ENCODE measurements at places on chromosomes 4 and X.
A peak's percentile ranks its signal among the peaks of the same experiment; 100 is the strongest.

DNA sequence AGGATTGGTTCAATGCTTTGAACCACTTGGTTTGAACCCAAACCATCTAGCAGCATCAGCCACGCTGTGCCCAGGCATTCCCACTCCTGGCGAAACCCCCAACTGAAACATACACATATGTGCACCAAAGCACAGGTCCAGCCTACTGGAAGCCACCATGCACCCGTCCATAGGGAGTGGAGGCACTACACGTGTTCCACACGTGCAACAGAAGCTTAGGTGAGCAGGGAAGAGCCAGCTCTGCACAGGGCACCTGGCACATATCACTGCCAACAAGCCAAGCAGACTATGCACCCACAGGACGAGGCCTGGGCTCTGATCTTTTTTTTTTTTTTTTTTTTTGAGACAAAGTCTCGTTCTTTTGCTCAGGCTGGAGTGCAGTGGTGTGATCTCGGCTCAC is 66.3 kb upstream of the GPR78 start:
- no peak overlapping the region for H3K27ac ChIP-seq
- DNase-seq, result no peak
- H3K36me3 ChIP-seq, result no peaks in the 10 kb centered on the region
- no peaks in the 10 kb centered on the region for H3K4me1 ChIP-seq
- no peaks in the 10 kb centered on the region for H3K27me3 ChIP-seq
- no peak overlapping the region for H3K4me3 ChIP-seq

- no peaks in the 10 kb centered on the region for H3K36me3 ChIP-seq
- DNase-seq, result no peak
- no peak overlapping the region for H3K4me3 ChIP-seq
Observed at GRCh38 chr4:1500231-1500965, 94.2 kb upstream of the NKX1-1 start.

DNA sequence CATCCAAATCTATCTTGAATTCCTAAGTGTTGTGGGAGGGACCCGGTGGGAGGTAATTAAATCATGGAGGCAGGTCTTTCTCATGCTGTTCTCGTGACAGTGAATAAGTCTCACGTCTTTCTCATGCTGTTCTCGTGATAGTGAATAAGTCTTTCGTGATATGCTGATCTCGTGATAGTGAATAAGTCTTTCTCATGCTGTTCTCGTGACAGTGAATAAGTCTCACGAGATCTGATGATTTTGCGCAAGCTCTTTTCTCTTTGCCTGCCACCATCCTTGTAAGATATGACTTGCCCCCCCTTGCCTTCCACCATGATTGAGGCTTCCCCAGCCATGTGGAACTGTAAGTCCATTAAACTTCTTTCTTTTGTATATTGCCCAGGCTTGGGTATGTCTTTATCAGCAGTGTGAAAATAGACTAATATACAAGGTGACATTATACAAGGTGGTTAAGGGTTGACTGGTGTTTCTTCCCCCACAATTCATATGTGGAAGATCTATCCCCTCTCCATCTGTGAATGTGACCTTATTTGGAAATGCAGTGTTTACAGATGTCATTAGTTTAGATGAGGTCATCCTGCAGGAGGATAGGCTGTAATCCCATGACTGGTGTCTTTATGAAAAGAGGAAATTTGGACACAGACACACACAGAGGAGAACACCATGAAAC is 27.6 kb downstream of the ARSD start:
- no peak overlapping the region for H3K27ac ChIP-seq
- no peaks in the 10 kb centered on the region for H3K27me3 ChIP-seq
- no peak overlapping the region for H3K4me3 ChIP-seq

- no peak for DNase-seq
- H3K4me1 ChIP-seq, result no peaks in the 10 kb centered on the region
- no peak overlapping the region for H3K4me3 ChIP-seq
- 0 out of 2 replicates have a peak, but pooled peaks cover 6% of the 10 kb centered on the region for H3K36me3 ChIP-seq
- H3K27ac ChIP-seq, result no peak overlapping the region
Observed at GRCh38 chrX:110258552-110258951, 59.3 kb downstream of the AMMECR1 start.

- DNase-seq, result no peak
- H3K27me3 ChIP-seq, result no peaks in the 10 kb centered on the region
- H3K4me1 ChIP-seq, result peaks cover 39% of the 10 kb centered on the region
- peak overlapping the region; percentile 23 for H3K4me3 ChIP-seq
- peak overlapping the region; percentile 38 for H3K27ac ChIP-seq
Observed at GRCh38 chr4:6273661-6273990, 4.0 kb downstream of the WFS1 start.

DNA sequence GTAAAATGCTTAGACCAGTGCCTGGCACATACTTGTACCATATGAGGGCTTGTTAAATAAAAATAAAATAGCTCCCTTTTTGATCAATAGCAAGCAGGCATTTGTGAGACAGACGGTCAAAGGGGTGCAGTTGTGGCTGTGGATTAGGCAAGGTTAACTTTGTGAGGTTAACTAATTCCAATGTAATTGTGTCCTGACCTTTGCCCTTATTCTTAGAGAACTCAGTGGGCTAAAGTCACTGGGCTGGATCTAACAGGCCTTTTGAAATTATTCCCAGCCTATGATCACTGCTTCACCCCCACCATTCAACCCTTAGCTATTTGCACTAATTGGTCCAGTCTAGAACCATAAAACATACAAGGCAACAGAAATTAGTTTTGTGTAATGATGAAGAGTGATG is 166.4 kb downstream of the MID1 start:
- H3K27ac ChIP-seq, result no peak overlapping the region
- no peak for DNase-seq
- no peak overlapping the region for H3K4me3 ChIP-seq

DNA sequence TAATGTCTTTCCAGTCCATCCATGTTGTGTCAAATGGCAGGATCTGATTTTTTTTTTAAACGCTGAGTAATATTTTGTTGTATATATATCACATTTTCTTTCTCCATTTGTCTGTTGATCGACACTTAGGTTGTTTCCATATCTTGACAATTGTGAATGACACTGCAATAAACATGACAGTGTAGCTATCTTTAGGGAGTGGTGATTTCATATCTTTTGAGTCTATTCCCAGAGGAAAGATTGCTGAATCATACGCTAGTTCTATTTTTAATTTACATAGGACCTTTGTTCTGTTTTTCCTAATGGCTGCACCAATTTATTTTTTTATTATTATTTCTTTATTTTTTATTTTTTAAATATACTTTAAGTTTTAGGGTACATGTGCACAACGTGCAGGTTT is 470.7 kb downstream of the CCSER1 start:
- H3K4me3 ChIP-seq, result no peak overlapping the region
- H3K27me3 ChIP-seq, result no peaks in the 10 kb centered on the region
- H3K27ac ChIP-seq, result no peak overlapping the region
- H3K36me3 ChIP-seq, result no peaks in the 10 kb centered on the region
- no peak for DNase-seq

DNA sequence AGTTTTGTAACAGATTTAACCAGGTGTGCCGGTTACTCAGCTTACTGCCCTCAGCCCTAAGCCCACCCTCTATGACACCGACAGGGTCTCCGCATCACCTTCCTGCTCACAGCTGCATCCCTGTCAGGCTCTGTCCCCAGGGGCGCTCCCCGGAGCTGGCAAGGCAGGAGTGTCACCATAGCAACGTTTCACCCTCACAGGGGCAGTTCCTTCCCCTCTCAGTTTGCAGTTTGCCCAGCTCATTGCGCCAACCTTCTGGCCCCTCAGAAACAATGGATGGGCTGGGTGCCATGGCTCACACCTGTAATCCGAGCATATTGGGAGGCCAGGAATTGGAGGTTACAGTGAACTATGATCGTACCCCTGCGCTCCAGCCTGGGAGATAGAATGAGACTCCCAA is 42.6 kb downstream of the RGS12 start:
- DNase-seq, result no peak
- H3K27ac ChIP-seq, result no peak overlapping the region
- H3K4me1 ChIP-seq, result no peaks in the 10 kb centered on the region
- H3K4me3 ChIP-seq, result no peak overlapping the region
- H3K27me3 ChIP-seq, result no peaks in the 10 kb centered on the region

DNA sequence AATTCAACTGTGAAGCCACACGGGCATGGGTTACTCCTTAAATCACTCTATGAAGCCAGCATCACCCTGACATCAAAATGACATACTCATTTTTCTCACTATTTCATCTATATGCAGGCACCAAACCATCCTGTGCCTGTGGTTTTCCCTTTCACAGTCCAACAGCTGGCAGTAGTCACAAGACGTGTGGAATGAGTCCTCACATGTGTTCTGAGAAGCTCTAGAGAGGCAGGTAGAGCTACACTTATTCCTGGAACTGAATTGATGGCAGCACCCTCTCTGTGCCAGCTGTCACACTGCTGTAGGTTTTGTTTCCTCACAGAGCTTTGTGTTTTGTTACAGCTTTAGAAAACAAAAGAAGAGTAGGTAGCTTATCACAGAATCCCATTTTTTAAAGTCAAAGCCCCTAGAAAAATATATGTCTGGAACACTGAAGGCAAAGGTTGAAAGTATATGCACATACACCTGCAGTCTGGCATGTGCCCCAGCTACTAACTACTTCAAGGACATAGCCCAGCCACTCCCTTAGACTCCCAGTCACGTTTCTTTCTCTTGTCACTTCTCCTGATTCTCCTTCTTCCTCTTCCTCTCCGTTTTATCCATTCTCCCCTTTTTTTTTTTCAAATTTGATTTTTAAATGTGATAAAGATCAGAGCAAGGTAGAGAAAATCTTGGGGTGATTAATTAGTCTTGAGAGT is 107.1 kb downstream of the ANXA10 start:
- H3K36me3 ChIP-seq, result no peaks in the 10 kb centered on the region
- H3K27ac ChIP-seq, result no peak overlapping the region
- no peak for DNase-seq
- no peak overlapping the region for H3K4me3 ChIP-seq

DNA sequence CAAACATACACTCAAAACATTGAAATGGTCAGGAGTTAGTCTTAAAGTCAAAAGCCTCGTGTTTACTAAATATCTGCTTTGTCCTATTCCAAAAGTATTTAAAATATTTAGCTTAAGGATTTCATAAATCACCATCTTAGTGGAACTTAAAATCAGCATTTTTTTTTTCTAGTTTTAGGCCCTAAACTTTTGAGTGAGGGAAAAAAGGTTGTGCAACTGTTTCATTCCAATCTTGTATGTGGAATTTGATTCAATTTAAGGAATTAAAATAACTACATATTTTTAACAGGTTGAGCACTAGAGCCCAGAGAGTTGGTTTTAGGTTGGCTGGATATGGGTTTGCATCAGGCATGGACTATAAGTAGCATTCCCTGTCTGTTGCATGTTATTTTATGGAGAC is 35.7 kb upstream of the ANK2 start:
- no peak for DNase-seq
- no peaks in the 10 kb centered on the region for H3K4me1 ChIP-seq
- no peaks in the 10 kb centered on the region for H3K27me3 ChIP-seq

DNA sequence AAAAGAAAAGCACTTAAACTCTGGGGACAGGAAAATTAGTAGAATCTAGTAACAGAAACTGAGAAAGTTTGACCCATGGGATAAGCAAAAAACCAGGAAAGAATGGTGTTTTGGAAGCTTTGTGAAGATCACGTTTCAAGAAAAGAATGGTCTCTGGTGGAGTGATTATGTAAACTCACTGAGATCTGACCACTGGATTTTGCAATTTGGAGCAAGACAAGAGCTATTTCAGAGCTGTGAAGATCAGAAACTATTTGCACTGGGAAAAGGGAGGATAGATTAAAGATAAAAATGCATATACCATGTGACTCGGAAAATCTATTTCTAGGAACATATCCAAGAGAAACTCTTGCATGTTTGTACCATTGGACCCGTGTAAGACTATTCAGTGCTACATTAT is 4.3 kb downstream of the TMPRSS11D start:
- DNase-seq, result no peak
- no peaks in the 10 kb centered on the region for H3K4me1 ChIP-seq
- H3K27ac ChIP-seq, result no peak overlapping the region
- no peaks in the 10 kb centered on the region for H3K27me3 ChIP-seq

GRCh38 chr4:182215148-182215547 is 28.1 kb upstream of the TENM3 start:
- no peak for DNase-seq
- H3K27ac ChIP-seq, result no peak overlapping the region
- no peaks in the 10 kb centered on the region for H3K36me3 ChIP-seq
- no peak overlapping the region for H3K4me3 ChIP-seq
- H3K4me1 ChIP-seq, result no peaks in the 10 kb centered on the region
- H3K27me3 ChIP-seq, result 0 out of 2 replicates have a peak, but pooled peaks cover 7% of the 10 kb centered on the region

GRCh38 chr4:149897783-149898182 is 82.1 kb upstream of the IQCM start:
- H3K4me1 ChIP-seq, result no peaks in the 10 kb centered on the region
- no peak overlapping the region for H3K4me3 ChIP-seq
- no peaks in the 10 kb centered on the region for H3K27me3 ChIP-seq
- H3K27ac ChIP-seq, result no peak overlapping the region

- no peak overlapping the region for H3K4me3 ChIP-seq
- H3K36me3 ChIP-seq, result no peaks in the 10 kb centered on the region
Observed at GRCh38 chrX:72396117-72396516, 90.4 kb upstream of the CITED1 start.

DNA sequence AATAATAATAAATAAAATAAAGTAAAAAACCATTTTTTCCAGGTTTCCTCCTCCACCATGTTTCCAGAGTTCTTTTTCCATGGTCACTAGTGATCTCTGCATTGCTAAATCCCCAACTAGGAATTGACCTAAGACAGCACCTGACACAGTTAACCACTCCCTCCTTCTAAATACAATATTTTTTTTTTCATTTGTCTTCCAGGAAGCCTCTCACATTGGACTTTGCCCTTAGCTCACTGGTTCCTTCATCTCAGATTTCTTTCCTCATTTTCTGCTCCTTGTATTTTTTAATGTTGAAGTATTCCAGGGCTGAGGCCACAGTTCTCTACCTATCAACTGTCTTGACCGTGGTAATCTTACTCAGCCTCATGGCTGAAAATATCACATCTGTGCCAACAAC is 187.3 kb upstream of the FAM241A start:
- H3K27ac ChIP-seq, result no peak overlapping the region
- DNase-seq, result no peak
- no peaks in the 10 kb centered on the region for H3K27me3 ChIP-seq
- H3K4me3 ChIP-seq, result no peak overlapping the region
- H3K4me1 ChIP-seq, result peaks cover 19% of the 10 kb centered on the region

GRCh38 chr4:147054228-147054872 is 108.7 kb upstream of the TTC29 start:
- H3K36me3 ChIP-seq, result no peaks in the 10 kb centered on the region
- H3K4me3 ChIP-seq, result no peak overlapping the region
- DNase-seq, result no peak
- H3K27ac ChIP-seq, result no peak overlapping the region

DNA sequence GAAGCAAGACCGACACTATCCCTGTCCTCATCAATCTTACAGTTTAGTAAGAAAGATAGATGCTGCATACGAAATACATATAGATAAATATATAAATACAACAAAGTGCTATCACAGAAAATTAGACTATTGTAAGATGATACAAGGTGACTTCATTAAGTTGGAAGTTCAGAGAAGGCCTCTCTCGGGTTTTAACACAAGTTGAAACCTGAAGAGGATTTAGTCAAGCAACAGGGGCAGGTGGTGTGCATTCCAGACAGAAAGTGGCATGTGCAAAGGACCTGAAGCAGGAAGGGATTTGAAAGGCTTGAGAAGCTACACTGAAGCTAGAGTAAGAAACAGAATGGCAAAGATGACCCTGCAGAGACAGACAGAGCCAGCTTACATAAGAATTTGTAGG is 36.5 kb downstream of the USP46 start:
- no peak for DNase-seq
- no peak overlapping the region for H3K27ac ChIP-seq
- no peaks in the 10 kb centered on the region for H3K4me1 ChIP-seq
- H3K36me3 ChIP-seq, result no peaks in the 10 kb centered on the region

- H3K36me3 ChIP-seq, result no peaks in the 10 kb centered on the region
- H3K27ac ChIP-seq, result no peak overlapping the region
- no peak overlapping the region for H3K4me3 ChIP-seq
- no peak for DNase-seq
Observed at GRCh38 chr4:106707776-106708463, 328.2 kb downstream of the DKK2 start.
